ENCODE measurements at places on chromosomes 6 and 20.

GRCh38 chr20:45052698-45053429 lies 48.1 kb downstream of the KCNS1 start:
- peak; percentile 93 for DNase-seq

DNA sequence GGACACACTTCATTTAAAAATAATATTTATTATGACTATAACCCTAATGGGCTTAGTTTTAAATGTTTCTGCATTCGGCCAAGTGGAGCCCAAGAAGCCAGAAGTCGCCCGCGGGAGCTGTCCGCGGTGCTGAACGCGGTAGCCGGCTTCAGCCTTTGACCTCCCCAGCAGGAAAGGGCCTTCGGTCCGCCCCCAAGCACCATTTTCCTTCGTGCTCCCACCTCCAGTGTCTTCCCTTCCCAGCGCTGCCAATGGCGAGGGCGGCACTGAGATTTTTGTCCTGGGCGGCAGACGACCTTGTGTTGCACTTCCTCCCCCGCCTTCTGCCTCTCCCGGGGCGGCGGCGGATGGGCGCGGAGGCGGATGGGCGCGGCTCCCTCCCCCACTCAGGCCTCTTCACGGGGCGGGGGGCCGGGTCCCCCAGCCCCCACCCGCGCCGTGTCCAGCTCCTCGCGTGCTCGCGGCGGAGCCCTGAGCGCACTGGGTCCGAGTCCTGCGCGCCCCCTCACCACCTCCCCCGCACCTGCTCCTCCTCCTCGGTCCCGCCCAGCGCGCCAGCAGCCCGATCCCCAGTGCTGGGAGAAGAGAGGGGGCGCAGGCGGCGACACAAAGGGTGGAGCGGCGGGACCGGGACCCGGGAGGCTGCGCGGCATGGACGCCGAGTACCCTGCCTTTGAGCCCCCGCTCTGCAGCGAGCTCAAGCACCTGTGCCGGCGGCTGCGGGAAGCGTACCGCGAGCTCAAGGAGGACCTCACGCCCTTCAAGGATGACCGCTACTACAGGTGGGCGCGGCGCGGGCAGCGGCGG lies 23.6 kb upstream of the TMEM181 start:
- peak; percentile 74 for DNase-seq

DNA sequence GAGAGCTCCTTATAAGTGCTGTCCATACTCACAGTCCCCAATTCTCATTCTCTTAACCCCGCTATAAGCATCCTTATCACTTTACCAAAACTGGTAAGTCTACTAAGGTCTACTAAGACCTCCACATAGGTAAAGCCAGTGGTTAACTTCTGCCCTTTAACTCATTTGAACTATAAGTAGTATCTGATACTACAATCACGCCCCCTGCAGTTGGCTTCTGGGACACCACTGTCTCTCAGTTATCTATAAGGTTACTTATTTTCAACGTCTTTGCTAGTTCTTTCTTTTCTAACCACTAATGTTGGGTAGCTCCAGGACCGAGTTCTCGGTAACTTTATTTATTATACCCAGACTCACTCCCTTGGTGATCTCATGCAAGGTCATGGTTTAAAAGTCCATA lies 142.6 kb downstream of the ARHGAP18 start:
- peak; percentile 34 for DNase-seq

- DNase-seq = no peak
Observed at GRCh38 chr20:48395816-48396546, 431.8 kb downstream of the PREX1 start.

DNA sequence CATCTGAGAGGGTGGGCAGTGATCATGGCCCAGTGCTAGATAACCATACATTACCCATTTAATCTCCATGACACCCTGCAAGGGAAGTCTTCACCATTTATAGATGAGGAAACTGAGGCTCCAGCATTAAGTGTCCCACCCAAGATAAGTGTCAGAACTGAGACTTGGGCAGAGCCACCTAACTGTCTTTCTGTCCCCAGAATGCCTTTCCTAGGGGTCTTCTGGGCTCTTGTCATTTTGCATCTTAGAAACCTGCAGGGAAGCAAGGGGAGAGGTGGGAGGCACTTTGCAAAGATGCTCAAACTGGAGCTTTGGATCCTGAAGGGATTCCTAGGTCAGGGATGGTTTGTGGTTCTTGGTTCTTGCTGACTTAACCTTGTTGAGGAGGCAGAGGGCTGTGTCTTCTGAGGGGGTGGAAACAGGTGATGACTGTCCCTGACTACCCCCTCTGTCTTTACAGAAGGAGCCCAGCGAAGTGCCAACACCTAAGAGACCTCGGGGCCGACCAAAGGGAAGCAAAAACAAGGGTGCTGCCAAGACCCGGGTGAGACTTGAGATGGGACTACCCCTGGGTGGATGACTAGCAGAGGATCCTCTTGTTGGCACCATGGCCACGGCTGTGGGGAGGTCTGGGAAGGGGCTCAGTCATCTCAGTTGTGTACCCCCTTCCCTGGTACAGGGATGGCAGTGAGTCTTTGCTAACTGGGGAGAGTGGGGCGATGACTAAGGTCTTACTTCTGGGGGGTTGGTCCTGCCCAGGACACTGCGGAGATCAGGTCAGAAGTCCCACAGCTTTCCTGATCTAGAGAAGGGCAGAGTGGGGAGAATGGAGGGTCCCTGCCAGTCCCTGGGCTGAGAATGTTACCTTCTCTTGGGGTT lies 5.8 kb downstream of the HMGA1 start:
- peak; percentile 38 for DNase-seq

GRCh38 chr6:43758617-43759050 lies 11.4 kb upstream of the VEGFA start:
- no peak for DNase-seq

- no peak for DNase-seq
Observed at GRCh38 chr6:63502156-63502555, 70.1 kb upstream of the LOC128125822 start.

GRCh38 chr6:19268117-19268516 lies 569.1 kb upstream of the ID4 start:
- DNase-seq = no peak

- peak; percentile 47 for DNase-seq
Observed at GRCh38 chr20:13261460-13262301, 40.6 kb downstream of the ISM1 start.
